ENCODE measurements at places on chromosomes 6 and 20. TPM values are rescaled to one million over a fixed set of nuclear protein-coding genes. Genes with fewer than 3 reads are reported as not detected.

The WFDC5 gene
- not detected for total RNA-seq

The BTN3A1 gene
- total RNA-seq: 61.7 TPM

The SLC17A1 gene
- not detected for total RNA-seq

The GSTA3 gene
- not detected for total RNA-seq

The HCK gene
- total RNA-seq: 183 TPM

The ERVFRD-1 gene
- not detected for total RNA-seq

The RUNX2 gene
- total RNA-seq: 1.8 TPM

The FAM210B gene
- total RNA-seq: 5.3 TPM

The FAM217B gene
- 15.1 TPM for total RNA-seq

The NHSL1 gene
- total RNA-seq: 1.4 TPM

The LPA gene
- not detected for total RNA-seq

The RAB22A gene
- 14.4 TPM for total RNA-seq

The SIRPD gene
- not detected for total RNA-seq

The PCNA gene
- total RNA-seq: 62.0 TPM

The RFX6 gene
- total RNA-seq: not detected

The SYNDIG1 gene
- not detected for total RNA-seq

The SRSF12 gene
- total RNA-seq: not detected

The OR2J3 gene
- not detected for total RNA-seq

The WFDC8 gene
- not detected for total RNA-seq

The AHCY gene
- total RNA-seq: 83.5 TPM

The HLA-DRB5 gene
- total RNA-seq: 196 TPM
